NCI-H2081 (cell line): ENCODE measurements at places on chromosomes 2 and 18.

DNA sequence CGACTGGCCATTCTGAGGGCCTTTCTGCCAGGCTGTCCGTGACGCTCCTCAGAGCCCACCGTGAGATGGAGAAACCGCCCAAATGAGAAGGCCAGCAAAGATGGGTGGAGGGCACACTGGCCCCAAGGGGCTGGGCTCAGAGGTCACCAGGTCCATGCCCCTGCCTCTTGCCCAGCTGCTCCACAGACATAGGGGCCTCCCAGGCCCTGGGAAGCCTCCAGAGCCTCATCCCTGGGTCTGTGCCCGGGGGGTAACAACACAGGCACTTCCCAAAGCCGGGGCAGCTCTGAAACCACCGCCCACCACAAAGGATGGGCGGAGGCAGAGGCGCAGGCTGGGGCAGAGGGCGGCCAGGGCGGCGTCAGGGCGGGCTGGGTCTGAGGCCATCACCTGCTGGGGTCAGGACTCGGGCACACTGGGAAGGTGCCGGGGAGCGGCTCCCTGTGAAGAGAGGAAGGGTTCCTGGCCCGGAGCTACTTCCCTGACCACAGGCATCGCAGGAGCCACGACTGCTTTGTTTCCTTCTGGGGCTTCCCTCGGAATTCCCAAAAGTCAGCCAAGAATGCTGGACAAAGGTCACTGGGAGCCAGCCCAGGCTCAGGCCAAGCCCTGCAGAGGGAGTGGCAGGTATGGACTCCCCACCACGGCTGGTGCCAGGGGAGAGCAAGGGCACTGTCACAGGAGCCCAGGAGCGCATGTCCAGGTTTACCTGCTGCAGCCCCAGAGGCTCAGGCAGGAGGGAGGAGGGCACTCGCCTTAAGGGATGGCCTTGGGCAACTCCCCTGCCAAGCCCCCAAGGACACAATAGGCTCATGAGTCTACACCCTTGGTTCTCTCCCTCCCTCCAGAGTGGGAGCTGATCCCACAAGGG is 9.4 kb downstream of the CYP26B1 start:
- no peak for DNase-seq

DNA sequence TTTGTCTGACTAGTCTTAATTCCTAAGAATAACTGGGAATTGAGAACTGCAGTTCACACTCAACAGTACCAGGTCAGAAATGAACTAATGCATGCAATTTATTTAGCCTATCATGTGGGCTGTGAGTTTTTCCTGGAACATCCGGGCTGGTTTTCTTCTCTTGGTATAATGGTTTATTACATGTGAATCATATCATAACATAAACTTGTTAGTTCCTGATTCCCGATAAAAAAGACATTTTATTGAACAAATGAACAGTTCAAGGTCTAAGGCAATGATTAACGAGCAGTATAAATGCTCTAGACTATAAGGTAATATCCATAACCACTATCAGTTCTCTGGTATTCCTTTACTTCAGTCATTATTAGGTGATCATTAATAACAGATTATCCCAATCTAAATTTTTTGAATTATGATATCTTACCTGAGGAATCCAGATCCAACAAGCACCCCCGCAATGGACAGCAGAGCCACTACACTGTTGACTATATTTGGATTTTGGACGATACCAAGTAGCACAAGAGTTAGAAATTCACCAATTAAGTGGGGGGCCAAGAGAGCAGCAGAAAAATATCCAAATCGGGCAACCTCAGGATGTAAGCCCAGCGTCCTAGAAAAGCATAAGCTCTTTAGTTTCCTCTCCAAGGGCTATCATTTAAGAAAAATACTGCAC is 19.0 kb downstream of the ABCG5 start:
- DNase-seq, result no peak

DNA sequence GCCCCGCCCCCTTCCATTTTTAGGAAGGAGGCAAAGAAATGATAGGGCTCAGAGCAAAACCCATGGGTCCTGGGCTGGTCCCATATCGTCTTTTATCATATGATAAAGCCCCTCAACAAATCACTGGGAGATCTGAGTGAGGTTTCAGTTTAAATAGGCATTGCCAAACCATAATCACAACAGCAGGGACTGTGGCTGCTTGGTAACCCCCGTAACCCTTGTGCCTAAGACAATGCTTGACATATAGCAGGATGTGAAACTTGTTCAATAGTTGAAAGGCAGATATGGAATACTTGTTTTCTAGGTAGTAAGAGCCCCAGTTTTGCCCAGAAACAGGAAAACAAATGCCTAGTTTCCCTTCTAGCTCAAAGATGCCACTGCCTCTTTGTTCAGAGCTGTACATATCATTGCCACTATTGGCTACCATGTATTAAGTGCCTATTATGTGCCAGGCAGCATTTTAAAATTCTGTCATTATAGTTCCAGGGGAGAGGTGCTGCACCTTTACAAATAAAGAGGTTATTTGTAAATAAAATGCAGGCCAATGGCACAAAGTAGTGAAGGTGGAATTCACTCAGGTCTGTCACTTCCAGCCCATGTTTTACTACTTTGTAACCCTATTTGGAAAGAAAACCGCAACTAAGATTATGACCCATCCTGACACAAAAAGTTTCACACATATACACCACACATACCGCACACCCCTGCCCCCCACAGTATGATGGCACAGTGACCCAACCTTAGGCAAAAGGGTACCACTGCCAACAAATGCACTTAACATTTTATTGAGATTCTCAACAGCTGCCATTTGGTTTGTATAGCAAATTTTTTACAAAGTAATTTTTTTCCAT is 14.2 kb downstream of the NAGK start:
- no peak for DNase-seq

GRCh38 chr2:190137561-190137960 is 75.0 kb upstream of the MSTN start:
- no peak for DNase-seq

- DNase-seq, result no peak
Observed at GRCh38 chr2:179129574-179130238, 79.8 kb upstream of the CCDC141 start.
